ENCODE measurements at places on chromosomes 6 and 20.

DNA sequence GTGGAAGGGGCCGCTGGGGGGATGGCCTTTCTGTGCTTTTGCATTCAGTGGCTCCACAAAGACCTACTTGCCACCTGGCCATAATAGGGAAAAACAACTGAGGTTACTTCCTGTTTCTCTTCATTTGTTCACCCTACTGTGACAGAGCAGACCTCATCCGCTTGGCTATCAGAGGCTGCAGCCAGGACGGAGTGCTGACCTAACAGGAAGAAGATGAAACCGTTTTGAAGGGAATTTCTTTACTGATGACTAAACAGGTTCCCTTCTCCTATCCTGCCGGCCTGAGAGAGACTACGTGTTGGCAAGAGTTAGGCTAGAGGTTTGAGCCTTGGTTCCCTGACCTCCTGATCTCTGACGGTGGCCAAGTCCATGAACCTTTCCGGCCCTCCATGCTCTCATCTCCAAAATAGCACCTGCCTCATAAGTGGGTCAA lies 21.3 kb downstream of the PRR18 start:
- no peak for DNase-seq

DNA sequence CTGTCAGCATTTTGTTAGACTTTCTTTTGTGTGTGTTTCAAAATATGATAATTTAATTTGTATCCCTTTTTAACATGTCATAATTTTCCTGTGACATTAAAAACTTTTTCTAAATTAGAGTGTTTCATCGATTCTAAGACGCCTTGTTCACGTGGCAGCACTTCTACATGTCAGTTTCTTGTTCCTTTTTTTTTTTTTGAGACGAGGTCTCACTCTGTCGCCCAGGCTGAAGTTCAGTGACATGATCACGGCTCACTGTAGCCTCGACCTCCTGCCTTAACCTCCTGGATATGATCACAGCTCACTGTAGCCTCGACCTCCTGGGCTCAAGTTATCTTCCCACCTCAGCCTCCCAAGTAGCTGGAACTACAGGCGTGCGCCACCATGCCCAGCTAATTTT lies 27.6 kb upstream of the ADRM1 start:
- no peak for DNase-seq

- no peak for DNase-seq
These were observed 23.0 kb downstream of the CD109 start for GRCh38 chr6:73719046-73719445.

- DNase-seq: no peak
These were observed 259.3 kb upstream of the RIN2 start for GRCh38 chr20:19498756-19499155.

- no peak for DNase-seq
These were observed 13.2 kb upstream of the NEDD9 start for GRCh38 chr6:11245381-11246256.

- DNase-seq: no peak
These were observed 467 bp downstream of the PXT1 start for GRCh38 chr6:36442103-36442670.

DNA sequence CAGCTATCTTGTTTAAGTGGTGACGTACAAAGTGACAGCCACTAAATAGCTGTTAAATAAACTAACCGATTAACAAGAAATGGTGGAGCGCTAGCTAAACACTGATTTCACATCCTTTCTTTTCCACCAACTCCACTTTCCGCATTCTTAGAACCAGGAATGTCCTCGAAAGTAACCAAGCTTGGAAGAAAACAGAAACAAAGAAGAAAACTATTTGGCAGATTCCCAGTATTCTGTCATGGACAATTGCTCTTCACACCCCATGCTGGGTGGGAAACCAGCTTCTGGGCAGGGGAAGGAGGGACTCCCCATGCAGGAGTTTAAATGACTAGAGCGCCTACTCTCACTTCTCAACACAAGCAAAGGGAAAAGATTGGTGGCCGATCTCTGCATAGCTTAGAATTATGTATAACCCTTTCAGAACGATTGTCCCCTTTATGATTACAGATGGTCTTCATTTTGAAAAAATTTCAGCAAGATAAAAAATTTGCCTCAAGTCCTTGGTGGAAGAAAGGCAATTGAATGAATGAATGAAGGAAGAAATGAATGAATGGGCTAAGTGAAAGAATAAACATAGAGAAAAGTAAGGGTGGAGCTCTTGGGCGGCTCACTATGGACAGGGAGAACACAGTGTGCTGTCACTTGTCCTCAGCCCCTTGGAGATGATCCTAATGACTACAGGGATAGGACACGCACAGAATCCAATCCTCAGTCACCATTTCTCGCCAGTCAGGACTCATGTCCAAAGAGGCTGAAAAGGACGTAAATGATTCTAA lies 148.7 kb upstream of the NEDD9 start:
- no peak for DNase-seq

- DNase-seq: no peak
These were observed 31.9 kb downstream of the VAPB start for GRCh38 chr20:58420798-58421496.
